ENCODE measurements at places on chromosomes 16 and 17. TPM values are rescaled to one million over a fixed set of nuclear protein-coding genes. Genes with fewer than 3 reads are reported as not detected.

TBC1D3B gene
- 4.0 TPM for total RNA-seq

KRT40 gene
- 0.23 TPM for total RNA-seq

CHST4 gene
- not detected for total RNA-seq

FAM83G gene
- 10.3 TPM for total RNA-seq

GPR179 gene
- 0.06 TPM for total RNA-seq

PSMC5 gene
- total RNA-seq = 50.8 TPM

PLLP gene
- total RNA-seq = 14.1 TPM

ARL2BP gene
- total RNA-seq = 46.1 TPM

PERCC1 gene
- not detected for total RNA-seq

GCGR gene
- total RNA-seq = 14.0 TPM

KCNH6 gene
- total RNA-seq = 2.1 TPM

CFAP97D1 gene
- total RNA-seq = not detected

CCL5 gene
- total RNA-seq = 2.2 TPM

RGS11 gene
- 4.9 TPM for total RNA-seq

TP53TG3D gene
- total RNA-seq = not detected

RRN3 gene
- total RNA-seq = 34.3 TPM

FOXC2 gene
- total RNA-seq = 18.6 TPM

HOXB2 gene
- total RNA-seq = 39.4 TPM

MYO19 gene
- 66.2 TPM for total RNA-seq

ACSM3 gene
- total RNA-seq = 38.2 TPM

RNF43 gene
- total RNA-seq = 14.8 TPM

NTN1 gene
- total RNA-seq = 11.3 TPM

PLD6 gene
- total RNA-seq = 4.6 TPM

TBX21 gene
- total RNA-seq = 0.18 TPM

HYDIN gene
- 17.9 TPM for total RNA-seq

CLEC3A gene
- not detected for total RNA-seq

PTX4 gene
- total RNA-seq = 0.18 TPM

RFFL gene
- total RNA-seq = 19.0 TPM

LGALS9B gene
- total RNA-seq = not detected

CDH3 gene
- 46.4 TPM for total RNA-seq

SCN4A gene
- 17.4 TPM for total RNA-seq

PIK3R6 gene
- total RNA-seq = 1.6 TPM

SLC38A8 gene
- total RNA-seq = not detected

NOD2 gene
- 2.8 TPM for total RNA-seq

TNFAIP1 gene
- total RNA-seq = 38.9 TPM

TPSD1 gene
- total RNA-seq = not detected

RAB37 gene
- total RNA-seq = 3.0 TPM

CPHXL2 gene
- total RNA-seq = not detected

DHRS13 gene
- total RNA-seq = 18.7 TPM

ST6GALNAC2 gene
- 6.9 TPM for total RNA-seq

GJD3 gene
- 0.88 TPM for total RNA-seq

NOG gene
- 3.4 TPM for total RNA-seq

SLC5A11 gene
- 3.7 TPM for total RNA-seq

OR1F1 gene
- not detected for total RNA-seq

CRYM gene
- total RNA-seq = 6.1 TPM
